CD4-positive, alpha-beta T cell treated with Interleukin-4 for 4 hours (primary cell): ENCODE measurements at places on chromosomes 4 and X.

GRCh38 chrX:23788521-23788920 is 5.5 kb downstream of the SAT1 start:
- no peak for DNase-seq

GRCh38 chrX:20143561-20143960 is 1.9 kb upstream of the EIF1AX start:
- no peak for DNase-seq

GRCh38 chr4:177239477-177239876 is 70.2 kb upstream of the NEIL3 start:
- DNase-seq: no peak

DNA sequence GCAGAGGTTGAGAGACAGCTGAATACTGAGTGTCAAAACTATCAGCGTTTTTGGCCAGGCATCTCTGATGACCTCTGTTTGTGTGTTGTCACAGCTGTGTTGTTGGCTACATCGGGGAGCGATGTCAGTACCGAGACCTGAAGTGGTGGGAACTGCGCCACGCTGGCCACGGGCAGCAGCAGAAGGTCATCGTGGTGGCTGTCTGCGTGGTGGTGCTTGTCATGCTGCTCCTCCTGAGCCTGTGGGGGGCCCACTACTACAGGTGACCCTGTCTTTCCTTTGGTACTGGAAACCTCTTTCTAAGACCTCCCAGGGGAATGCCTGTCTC is 86.9 kb downstream of the EGF start:
- no peak for DNase-seq

DNA sequence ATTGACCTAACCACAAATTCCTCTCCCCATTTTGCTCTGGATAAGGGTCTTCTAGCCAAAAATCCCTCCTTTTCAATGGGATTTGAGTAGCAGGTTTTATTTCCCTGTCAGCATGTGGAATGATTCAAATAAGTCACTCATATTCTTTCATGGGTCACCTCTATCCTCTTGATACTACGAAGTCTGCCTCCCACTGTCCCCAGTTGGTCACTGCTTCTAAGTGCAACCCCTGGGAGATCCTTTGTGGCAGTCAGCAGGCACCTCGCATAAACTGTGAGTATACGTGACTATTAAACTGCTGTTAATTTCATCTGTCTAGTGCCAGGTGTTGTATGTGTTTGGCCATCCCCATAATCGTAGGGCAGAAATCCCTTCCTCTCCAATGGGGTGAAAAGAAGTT is 1667.9 kb upstream of the PCDH7 start:
- DNase-seq: no peak

- no peak for DNase-seq
Measured at GRCh38 chrX:122907375-122907774, 276.7 kb upstream of the GRIA3 start.

- DNase-seq: no peak
Measured at GRCh38 chrX:150229030-150229429, 134.1 kb upstream of the MAMLD1 start.

DNA sequence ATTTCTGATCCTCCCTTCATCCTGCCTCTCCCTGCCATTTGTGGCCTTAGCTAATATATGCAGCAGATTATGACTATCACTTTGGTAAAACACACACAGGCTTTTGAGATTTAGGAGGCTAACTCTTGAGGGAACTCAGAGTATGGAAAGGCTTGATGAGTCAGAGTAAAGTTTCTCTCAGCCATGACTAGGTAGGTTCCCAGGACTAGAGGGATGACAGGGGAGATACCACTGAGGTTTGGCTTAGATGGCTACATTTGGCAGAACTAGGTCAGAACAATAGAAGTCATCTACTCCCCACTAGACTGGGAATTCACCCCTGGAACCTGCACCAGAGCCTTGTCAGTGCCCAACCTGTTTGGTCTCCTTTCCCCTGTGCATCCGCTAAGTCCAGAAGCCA is 585.7 kb downstream of the TLL1 start:
- DNase-seq: no peak

- DNase-seq: peak; percentile 41
Measured at GRCh38 chr4:2798399-2799223, 5.7 kb downstream of the SH3BP2 start.

- no peak for DNase-seq
Measured at GRCh38 chrX:24658421-24658820, 11.3 kb upstream of the PCYT1B start.

GRCh38 chr4:113749178-113749577 is 12.4 kb downstream of the CAMK2D start:
- no peak for DNase-seq

DNA sequence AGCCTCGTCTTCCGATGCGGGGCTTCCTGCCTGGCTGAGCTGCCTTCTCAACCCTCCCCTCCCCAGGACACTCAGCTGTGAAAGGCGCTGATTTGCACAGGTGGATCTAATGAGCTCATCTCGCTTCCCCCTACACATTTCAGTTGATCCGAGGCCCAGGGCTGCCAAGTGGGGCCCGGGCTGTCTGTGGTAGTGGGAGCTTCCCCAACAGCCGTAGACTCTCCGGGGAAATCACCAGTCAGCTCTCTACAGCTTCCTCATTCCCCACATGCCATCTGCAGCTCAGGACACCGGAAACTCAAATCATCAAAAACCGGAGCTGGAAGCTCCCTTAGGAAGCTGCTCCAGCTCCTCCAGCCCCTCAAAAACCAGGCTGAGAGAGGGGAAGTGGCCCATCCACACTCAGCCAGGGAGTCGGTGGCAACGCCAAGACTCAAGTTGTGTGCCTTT is 56.2 kb downstream of the SMIM20 start:
- no peak for DNase-seq

DNA sequence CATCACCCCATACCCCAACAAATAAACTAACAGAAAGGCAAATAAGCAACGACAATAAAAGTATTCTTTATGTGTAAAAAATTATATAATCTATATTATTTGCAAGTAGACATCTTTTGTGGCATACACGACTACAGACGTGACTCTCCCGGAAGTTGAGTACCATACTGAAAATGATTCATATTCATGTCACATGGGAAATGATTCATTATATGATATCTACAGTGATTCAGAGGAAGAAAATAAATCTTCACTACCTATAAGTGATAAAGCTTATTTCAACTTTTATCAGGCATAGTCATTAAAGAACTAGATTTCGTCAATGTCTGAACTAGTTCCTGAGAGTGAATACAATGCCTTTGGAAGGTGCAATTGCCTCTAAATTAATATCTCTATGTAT is 4.6 kb upstream of the ANTXR2 start:
- peak; percentile 71 for DNase-seq

GRCh38 chr4:13633671-13634070 is 6.1 kb upstream of the BOD1L1 start:
- DNase-seq: no peak

DNA sequence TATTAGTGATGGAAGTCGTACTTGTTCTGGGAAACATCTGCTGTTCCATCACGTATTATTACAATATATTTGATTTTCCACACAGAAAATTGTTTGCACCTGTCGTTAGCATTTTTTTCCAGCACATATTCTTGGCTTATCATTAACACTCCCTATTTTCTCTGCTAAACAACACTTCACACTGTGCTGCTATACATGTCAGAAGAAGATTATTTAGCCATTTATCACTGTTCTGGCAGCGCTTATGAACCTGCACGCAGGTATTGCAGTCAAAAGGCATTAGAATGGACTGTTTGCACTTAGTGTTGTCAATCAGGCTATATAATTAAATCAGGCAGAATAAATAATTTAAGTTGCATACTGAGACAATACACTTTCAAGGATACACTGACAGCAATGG is 218.6 kb downstream of the CHM start:
- no peak for DNase-seq

DNA sequence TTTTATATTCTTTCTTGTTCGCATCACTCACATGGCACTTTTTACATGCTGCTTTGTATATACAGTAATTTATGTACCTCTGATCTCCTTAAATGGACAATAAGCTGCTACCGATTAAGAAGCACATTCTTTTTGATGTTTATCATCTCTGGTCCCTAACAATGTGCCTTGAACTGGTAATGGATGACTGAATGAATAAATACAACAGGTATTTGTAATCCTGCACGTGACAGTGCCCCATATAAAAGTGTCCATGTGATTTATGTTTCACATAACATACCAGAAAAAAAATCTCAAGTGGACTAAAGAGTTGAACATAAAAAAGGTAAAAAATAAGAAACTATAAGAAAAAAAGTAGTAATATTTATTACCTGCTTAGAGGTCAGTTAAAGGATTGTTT is 7.7 kb upstream of the SLAIN2 start:
- no peak for DNase-seq

DNA sequence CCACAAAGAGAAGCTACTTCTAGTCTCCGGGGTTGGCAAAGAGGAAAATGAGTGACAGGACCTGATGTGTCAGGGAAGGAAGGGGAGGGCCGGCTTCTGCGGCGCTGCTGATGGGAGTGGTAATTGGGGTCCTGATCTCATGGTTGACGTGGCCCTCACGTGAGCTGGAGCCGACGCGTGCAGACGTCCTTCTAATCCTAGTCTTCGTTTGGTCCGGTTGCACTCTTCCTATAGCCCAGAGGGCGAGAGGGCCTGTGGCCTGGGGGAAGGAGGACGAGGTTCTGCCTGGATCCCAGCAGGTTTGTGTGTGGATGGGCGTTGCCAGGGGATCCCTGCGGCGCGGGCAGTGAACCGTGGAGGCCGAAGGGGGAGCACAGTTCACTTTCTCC is at the start of gene ARMCX1:
Gene ARMCX1 (plus strand): TSS at position 186 of the 389 bp plus-strand sequence. CDS start 2,384 bp downstream, outside the sequence.
- DNase-seq: peak; percentile 3
